ENCODE measurements at places on chromosomes 3 and 15. TPM values are rescaled to one million over a fixed set of nuclear protein-coding genes. Genes with fewer than 3 reads are reported as not detected.
A peak's percentile ranks its signal among the peaks of the same experiment; 100 is the strongest.

Gene SLC2A2
- not detected for total RNA-seq

Gene FBXO40
- total RNA-seq = 0.05 TPM

Gene FGF7
- 0.02 TPM for total RNA-seq

Gene LRTM1
- not detected for total RNA-seq

Gene CCR9
- total RNA-seq = not detected

Gene GPR27
- not detected for total RNA-seq

Gene PRSS50
- total RNA-seq = not detected

GRCh38 chr3:179227349-179227748 is 23.6 kb downstream of the KCNMB3 start:
- peak; percentile 77 for DNase-seq

- DNase-seq = no peak
Observed at GRCh38 chr3:11734-12133, 184.8 kb upstream of the CHL1 start.

- no peak for DNase-seq
Observed at GRCh38 chr3:40631341-40631995, 106.7 kb downstream of the ZNF621 start.

- DNase-seq = peak; percentile 1
Observed at GRCh38 chr15:73474785-73475184, 31.8 kb downstream of the REC114 start.

GRCh38 chr15:58058729-58059128 is 6.8 kb downstream of the ALDH1A2 start:
- DNase-seq = no peak

- DNase-seq = no peak
Observed at GRCh38 chr15:101372149-101372577, 77.1 kb upstream of the SNRPA1 start.

- DNase-seq = no peak
Observed at GRCh38 chr3:187958432-187959003, 195.4 kb upstream of the LPP start.

DNA sequence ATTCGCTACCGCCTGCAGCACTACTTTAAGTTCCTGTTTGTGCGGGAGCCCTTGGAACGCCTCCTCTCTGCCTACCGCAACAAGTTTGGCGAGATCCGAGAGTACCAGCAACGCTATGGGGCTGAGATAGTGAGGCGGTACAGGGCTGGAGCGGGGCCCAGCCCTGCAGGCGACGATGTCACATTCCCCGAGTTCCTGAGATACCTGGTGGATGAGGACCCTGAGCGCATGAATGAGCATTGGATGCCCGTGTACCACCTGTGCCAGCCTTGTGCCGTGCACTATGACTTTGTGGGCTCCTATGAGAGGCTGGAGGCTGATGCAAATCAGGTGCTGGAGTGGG is 995 bp downstream of the CHST14 start:
- DNase-seq = no peak

GRCh38 chr15:60611592-60612346 is 132.8 kb upstream of the ICE2 start:
- no peak for DNase-seq

- peak; percentile 74 for DNase-seq
Observed at GRCh38 chr3:16066975-16067374, 107.5 kb upstream of the GALNT15 start.

Measured in HT1080 (cell line).